ELR (cell line): ENCODE measurements at places on chromosomes 12 and 14.

GRCh38 chr12:91926848-91927247, 218.8 kb downstream of the BTG1 start:
- DNase-seq, result peak; percentile 80

DNA sequence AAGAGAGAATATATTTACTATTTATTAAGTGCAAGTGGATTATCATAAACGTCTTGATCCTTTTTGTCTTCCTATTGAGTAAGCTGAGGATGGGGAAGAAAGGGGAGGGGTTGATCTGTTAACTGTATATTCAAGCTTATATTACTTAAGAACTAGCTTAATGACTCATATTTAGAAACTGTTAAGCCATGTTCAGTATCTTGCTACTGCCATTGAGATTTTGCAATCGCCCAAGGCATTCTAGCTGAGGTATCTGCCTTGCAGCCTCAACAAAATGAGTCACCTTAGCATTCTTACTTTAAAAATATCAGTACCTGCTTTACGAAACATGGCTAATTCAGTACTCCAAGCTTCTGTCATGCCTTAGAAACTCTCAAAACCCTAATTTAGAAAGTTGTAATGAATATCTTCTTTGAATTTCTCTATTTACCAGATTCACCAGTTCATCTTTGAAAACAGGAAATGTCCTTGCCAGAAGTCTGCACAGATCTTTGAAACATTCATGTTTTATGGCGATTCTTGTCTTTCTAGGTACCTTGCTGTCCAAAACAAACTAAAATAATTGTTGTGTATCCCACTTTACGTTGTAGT, 76.1 kb downstream of the ALG10B start:
- peak; percentile 20 for DNase-seq

GRCh38 chr14:37447883-37448391, 147.1 kb downstream of the FOXA1 start:
- no peak for DNase-seq

- DNase-seq, result no peak
Measured at GRCh38 chr14:66378712-66379505, 107.3 kb upstream of the CCDC196 start.

GRCh38 chr12:79183926-79184325, 319.4 kb downstream of the SYT1 start:
- DNase-seq, result peak; percentile 33

GRCh38 chr12:56987011-56987410, 19.3 kb downstream of the ZBTB39 start:
- no peak for DNase-seq

GRCh38 chr14:69303086-69303485, 43.1 kb downstream of the GALNT16 start:
- DNase-seq, result no peak

DNA sequence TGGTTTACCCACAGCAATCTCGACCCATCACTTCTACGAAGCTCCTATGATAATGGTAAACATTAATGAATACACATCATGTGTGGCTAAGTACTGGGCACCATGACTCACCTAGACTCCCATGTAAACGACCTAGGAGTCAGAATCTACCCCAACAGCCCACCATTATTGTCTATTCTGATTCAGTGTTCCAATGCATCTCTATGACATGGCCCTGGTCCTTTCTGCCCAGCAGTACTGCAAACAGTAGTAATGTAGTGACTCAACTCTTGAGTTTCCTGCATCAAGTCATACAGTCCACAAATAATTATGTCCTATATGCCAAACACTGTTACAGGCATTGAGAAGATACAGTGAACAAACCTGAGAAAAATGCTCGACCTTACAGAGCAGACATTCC, 14.6 kb downstream of the GTF2A1 start:
- peak; percentile 43 for DNase-seq

- no peak for DNase-seq
Measured at GRCh38 chr12:78384541-78384940, 480.0 kb upstream of the SYT1 start.

DNA sequence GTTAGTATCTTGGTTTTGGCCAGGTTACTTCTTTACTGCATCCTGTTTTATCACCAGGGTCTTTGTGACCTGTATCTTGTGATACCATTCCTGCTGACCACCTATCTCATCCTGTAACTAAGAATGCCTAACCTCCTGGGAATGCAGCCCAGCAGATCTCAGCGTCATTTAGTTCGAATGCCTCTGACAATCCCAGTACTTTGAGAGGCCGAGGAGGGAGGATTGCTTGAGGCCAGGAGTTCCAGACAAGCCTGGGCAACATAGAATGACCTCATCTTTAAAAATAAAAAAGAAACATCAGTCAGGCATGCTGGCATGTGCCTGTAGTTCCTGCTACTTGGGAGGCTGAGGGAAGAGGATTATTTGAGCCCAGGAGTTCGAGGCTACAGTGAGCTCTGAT, 206.5 kb downstream of the SUDS3 start:
- DNase-seq, result no peak

GRCh38 chr14:30651937-30652336, 29.8 kb downstream of the SCFD1 start:
- DNase-seq, result no peak

DNA sequence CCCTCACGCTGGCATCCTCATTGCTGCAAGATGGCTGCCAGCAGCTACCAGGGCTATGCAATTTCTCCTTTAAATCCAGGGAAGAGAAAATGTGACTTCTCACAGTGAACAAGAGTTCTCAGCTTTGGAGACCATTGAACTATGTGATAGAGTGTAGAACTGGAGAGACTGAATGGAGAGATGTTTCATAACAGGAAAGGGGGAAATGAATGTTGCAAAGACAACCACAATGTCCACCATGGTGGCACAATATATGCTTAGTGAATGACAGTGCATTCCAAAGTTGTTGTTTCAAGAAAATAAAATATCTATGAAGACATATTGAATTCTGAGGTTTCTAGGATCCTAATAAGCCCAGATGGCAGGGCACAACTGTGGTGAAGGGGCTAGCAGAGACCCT, 13.2 kb upstream of the COCH start:
- DNase-seq, result no peak

GRCh38 chr12:67989184-67989920, at the start of gene IFNG-AS1:
TSS of gene IFNG-AS1 (plus strand) at chr12:67989447.
- no peak for DNase-seq

GRCh38 chr12:67890726-67891258, 98.5 kb upstream of the IFNG-AS1 start:
- DNase-seq, result no peak

DNA sequence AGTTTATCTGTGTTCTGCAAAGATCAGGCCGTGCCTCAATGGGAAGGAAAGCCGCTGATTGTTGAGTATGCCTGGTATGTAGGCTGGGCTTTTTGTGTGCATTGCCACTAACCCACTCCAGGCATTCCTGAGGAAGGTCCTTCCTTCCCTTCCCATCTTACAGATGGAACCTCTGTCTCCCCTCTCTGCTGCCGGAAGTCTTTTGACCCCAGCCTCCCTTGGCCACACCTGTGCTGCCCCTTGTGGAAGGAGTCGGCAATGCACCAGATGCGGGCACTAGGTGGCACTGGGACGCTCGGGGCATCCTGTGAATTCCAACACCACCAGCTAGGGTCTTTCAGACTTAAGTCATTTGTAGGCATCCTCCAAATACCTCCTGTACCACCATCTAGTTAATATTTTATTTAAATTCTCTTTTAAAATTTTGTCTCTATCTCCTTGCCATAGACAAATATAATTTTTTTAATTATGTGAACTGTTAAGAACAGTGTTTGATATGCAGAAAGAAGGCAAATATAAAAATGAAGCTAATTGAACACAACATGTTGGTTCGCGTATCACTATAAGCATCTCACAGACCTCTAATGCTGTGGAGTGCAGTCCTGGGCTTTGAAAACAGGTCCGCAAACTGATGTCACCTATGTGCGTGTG, 99.6 kb downstream of the RIN3 start:
- peak; percentile 57 for DNase-seq

- peak; percentile 86 for DNase-seq
Measured at GRCh38 chr12:104215638-104216297, at the start of gene TXNRD1. TSS of gene TXNRD1 (plus strand) at chr12:104215779. CDS start at chr12:104215803, 24 bp downstream.

DNA sequence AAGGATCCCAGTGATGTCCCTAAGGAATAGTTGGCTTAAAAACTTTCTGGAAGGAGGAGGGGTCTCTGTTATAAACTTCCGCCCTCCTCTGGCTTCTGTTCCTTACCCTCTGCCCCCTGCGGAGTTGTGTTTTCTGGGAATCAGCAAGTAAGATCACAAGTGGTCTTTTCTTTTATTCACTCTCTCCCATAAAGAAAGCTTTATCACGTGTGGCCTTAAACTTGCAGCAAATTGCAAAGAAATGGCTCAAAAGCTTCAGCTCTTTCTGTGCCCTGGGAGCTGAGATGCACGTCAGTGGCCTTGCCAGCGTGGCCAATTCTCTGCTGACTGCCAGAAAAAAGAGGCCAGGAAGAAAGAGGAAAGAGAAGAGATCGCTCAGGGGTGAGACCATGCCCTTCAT, at the start of gene SLCO1C1:
Gene SLCO1C1, plus strand, starts transcription at position 101 of the 400 bp plus-strand sequence. CDS start 4,245 bp downstream, outside the sequence.
- no peak for DNase-seq

- no peak for DNase-seq
Measured at GRCh38 chr14:71212683-71213107, 305.4 kb downstream of the PCNX1 start.

DNA sequence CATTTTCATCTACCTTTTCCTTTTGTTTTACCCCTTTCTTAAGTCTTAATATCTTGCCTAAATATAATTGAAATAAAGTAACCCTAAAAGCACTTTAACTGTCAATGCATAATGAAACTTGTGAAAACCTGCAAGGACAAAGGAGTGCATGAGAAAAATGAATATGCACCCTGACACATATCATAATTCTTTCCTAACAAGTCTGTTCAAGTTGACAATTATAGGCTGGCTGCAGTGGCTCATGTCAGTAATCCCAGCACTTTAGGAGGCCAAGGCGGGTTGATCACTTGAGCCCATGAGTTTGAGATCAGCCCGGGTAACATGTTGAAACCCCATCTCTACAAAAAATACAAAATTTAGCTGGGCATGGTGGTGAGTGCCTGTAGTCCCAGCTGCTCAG, 65.4 kb downstream of the FGD6 start:
- DNase-seq, result no peak

GRCh38 chr12:17489452-17489851, 600.5 kb downstream of the RERGL start:
- no peak for DNase-seq

DNA sequence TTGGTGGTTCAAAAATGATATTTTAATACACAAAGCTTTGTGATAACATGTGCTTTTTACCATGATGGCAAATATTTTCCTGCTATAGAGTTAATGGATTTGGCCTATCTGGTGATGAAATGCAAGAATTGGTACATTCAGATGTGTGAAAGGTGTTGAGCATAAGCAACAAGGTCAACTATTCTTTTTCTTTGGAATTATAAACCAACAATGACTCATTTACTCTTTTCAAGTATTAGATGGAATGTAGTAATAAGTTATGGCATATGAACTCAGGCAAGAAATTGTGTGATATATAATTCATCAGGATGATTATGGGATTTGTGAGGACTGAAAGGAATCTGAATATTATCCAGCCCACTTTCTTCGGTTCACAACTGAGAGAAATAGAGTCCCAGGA, 471.4 kb downstream of the ETNK1 start:
- DNase-seq, result no peak

- peak; percentile 53 for DNase-seq
Measured at GRCh38 chr14:94867946-94868771, 98.2 kb upstream of the GSC start.

- peak; percentile 29 for DNase-seq
Measured at GRCh38 chr12:68932128-68932960, 627 bp downstream of the CPM start.

DNA sequence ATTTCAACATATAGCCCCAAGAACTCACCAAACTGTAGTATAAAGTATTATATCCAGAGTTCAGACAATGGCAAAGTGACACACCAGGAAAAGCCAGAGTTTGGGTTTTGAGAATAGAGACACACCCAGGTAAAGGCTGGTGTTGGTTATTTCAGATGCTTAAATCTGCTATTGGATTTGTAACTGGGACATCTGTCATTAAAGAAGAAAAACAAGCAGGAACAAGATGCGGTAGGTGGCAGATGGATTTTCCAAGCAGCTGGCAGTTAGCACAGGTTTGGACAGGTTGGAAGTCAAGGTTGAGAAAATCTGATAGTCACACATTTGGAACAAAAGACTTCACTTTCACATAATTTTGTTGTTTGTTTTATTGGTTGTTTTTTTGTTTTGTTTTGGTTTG, 14.4 kb upstream of the CDK17 start:
- DNase-seq, result no peak

- DNase-seq, result peak; percentile 61
Measured at GRCh38 chr14:88424573-88424972, 39.1 kb downstream of the SPATA7 start.

GRCh38 chr12:2411616-2412304, 359.0 kb downstream of the CACNA1C start:
- DNase-seq, result no peak

GRCh38 chr12:6606331-6607131, 648 bp downstream of the CHD4 start:
- DNase-seq, result peak; percentile 66

DNA sequence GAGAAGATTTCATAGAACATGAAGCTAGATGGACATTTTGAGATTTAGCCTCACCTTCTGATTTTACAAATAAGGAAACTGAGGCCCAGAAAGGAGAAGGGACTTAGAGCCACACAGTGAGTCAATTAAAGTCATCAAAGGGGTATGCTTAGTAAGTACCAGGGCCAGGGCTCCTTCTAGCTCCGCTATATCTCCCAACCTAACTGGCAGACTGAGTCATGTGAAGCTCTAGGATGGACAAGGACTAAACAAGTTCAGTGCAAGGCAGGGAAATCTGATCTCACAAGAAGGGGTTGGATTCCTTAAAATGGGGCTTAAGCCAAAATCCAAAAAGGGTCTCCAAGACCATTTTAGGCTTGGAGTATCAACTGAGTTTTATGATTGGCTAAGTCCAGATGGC, 215.8 kb downstream of the PHLDA1 start:
- peak; percentile 59 for DNase-seq

- DNase-seq, result peak; percentile 26
Measured at GRCh38 chr14:30988509-30988908, 36.9 kb upstream of the AP4S1 start.

- DNase-seq, result no peak
Measured at GRCh38 chr12:113929312-113929989, 36.7 kb downstream of the RBM19 start.

DNA sequence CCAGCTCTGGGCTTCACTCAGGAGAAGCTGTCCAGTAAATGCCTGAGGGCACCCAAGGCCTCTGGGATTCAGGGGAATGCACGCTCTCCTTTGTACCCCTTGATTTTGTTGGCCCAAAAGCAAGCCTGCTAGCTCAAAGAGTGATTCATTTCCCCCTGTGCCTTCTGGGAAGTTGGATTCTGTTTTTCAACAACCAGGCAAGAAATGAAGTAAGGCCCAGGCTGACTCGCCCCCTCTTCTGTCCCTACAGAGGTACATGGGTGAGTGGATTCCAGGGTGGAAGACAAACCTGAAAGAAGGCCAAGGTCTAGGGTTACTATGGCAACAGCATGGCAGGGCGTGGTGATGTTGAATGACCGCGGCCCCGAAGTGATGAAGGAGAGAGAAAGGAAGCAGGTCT, 9.3 kb upstream of the SERPINA5 start:
- peak; percentile 27 for DNase-seq

DNA sequence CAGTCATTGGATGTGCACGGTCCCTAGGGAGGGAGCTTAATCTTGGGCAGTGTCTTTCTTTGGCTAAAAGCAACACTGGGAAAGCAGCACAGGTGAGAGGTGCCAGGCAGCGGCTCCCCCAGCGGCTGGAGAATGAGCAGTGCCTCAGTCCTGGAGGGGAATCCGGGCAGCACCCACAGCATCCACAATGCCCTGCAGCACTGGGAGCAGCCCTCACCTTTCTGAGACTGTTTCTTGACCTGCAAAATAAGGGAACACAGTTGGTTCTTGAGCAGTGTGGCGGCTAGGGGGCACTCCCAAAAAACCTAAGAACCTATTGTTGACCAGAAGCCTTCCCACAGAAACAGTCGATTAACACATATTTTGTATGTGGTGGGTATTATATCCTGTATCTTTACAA, 75.8 kb downstream of the SINHCAF start:
- no peak for DNase-seq
